ENCODE measurements at places on chromosomes 2 and 18.
A peak's percentile ranks its signal among the peaks of the same experiment; 100 is the strongest.

DNA sequence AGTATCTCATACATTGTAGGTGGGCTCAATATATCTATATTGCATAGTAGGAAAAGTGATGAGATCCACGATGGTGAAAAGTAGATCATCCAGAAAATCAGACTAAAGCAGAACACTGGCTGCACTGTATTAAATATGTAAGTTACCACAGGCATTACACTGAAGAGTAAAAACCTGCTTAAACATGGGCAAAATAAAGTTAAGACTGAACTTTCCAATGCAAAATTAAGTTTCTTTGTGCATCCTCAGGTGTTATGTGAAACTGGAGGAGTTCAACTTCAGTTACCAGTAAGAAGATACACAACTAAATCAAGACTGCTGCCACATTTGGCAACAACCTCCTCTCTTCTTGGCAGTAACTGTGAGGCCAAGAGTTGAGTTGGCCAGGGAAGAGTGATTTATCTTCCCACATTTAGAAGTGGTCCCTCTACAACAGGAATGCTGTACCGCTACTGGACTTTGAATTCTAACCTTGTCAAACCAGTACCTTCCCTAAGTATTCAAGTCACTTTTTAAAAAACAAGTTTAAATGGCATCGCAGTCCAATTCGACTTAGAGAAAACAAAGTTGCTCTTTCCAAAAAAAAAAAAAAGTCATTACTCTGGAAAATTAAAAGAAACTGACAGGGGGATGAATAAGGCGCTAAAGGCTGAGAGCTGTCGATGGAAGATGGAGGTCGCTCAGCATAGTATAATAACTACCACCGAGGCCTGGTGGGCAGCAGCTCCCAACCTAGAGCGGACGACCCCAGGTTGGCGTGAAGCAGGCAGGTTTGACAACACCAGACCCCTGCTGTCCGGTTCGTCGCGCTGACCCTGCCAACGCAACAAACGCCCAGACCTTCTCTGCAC is 1.1 kb downstream of the MAP4K3 start:
- DNase-seq: no peak

DNA sequence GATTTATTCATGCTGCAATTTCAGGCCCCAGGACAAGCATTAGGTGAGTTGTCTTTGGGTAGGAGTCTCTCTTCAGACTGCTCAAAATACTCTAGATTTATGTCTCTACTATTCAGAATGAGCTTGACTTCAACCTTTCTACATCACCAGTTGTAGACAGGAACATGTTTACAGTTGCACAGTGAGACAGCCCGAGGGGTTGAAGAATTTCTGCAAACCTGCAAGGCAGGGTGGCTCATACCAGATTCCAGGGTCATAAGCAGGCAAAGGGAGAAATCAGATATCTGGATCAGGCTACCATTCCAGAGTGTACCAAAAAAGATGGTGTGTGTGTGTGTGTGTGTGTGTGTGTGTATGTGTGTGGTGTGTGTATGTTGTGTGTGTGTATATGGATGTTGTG is 112.4 kb downstream of the SPP2 start:
- DNase-seq: no peak

DNA sequence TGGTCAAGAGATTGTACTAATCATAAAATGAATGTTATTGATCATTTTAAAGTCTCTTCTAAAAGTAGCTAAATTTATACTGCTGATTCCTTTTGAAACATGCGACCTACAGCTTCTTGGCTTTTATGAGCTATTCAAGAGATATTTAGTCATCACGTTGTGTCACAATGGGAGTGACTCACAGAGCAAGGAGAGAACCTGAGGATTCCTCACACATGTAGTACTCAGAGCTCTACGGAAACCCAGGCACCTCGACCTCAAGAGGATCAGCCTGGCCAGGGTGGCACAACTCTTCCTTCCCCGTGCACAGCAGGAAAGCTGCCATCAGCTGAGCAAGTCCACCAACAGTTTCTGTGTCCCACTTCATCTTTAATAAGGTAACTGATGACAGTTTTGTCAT is at the start of gene DHRS9:
TSS of gene DHRS9 (plus strand) at position 223 of the 400 bp plus-strand sequence. CDS start 12,019 bp downstream, outside the sequence.
- DNase-seq: peak; percentile 25

DNA sequence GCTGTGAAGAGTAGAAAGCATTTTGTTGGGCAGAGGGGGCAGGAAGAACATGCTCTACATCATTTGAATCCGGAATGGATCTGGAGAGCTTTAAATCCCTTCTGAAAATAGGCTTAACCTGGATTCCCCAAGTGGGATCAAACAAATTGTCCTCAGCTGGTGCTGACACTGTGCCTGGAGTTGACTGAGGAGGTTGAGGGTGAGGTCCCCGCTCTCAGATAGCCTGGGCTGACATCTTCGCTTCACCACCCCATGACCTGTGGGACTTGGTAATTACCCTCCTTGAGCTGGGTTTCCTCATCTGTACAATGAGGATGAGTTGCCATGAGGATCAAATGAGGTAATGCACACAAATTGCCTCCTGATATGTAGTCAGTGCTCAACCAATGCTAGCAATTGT is 117.8 kb upstream of the SMAD2 start:
- no peak for DNase-seq

DNA sequence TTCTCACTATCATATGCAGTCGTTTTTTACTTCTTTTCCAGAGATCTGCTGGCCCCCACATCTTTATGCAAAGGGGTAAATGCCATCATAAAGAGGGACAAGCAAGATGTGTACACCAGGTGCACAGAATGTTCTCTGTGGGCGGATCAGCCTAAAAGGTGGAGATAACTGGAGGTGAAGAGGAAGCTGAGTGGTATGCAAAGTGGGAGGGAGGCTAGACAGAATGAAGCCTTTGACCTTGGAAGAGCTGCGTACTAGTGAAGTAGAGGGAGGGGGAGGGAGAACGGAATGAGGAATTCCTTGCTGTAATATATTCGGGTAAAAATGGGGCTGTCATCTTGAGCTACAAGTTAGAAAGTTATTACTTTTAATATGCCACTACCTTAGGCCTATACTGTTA is 287.5 kb upstream of the VRK2 start:
- no peak for DNase-seq

GRCh38 chr2:68452158-68452900 is 14.8 kb downstream of the FBXO48 start:
- DNase-seq: no peak

- no peak for DNase-seq
Observed at GRCh38 chr2:18297534-18298058, 262.9 kb downstream of the RDH14 start.

- DNase-seq: no peak
Observed at GRCh38 chr2:218807626-218808025, 24.0 kb downstream of the PRKAG3 start.

- peak; percentile 5 for DNase-seq
Observed at GRCh38 chr2:102841107-102841840, 79.4 kb downstream of the TMEM182 start.

DNA sequence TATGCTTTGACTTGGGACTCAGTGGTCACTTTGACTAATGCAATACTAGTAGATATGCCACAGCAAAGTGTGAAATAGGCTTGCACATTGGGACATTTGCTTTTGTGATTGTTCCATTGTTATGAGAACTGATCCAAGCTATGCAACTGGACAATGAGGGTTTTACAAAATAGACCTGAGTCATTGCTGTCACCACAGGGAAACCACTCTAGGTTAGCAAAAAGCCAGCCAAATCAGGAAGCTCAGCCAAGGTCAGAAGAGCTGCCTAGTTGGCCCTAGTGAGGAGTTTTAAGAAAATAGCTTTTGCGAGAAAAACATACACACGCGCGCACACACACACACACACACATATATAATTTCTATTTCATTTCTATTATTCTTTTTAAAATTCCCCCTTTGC is 452.4 kb upstream of the CDH7 start:
- no peak for DNase-seq
